ENCODE measurements at places on chromosomes 12 and 14. TPM values are rescaled to one million over a fixed set of nuclear protein-coding genes. Genes with fewer than 3 reads are reported as not detected.

DNA sequence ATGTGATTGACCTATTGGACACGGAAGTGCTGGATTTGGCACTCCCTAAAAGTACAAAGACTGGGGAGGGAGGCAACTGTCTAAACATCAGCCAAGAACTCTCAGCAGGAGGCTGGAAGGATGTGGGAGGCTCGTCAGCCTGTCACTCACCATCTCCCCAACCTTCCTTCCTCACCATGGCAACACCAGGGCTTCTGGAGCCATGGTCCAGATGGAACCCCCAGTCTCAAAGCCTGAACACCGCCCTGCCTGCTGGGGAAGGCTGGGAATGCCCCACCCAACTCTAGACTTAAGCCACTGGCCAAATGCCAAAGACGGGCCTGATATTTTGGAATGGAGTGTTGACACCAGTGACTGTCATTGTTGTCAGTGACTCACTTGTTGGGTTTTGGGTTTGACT lies 55.3 kb downstream of the GALNT16 start:
- H3K27ac ChIP-seq = no peak overlapping the region
- DNase-seq = no peak
- no peak overlapping the region for H3K4me3 ChIP-seq
- peaks cover 3% of the 10 kb centered on the region for H3K4me1 ChIP-seq
- H3K36me3 ChIP-seq = peaks cover 2% of the 10 kb centered on the region
- H3K27me3 ChIP-seq = no peaks in the 10 kb centered on the region

The KRT5 gene
- total RNA-seq = not detected

DNA sequence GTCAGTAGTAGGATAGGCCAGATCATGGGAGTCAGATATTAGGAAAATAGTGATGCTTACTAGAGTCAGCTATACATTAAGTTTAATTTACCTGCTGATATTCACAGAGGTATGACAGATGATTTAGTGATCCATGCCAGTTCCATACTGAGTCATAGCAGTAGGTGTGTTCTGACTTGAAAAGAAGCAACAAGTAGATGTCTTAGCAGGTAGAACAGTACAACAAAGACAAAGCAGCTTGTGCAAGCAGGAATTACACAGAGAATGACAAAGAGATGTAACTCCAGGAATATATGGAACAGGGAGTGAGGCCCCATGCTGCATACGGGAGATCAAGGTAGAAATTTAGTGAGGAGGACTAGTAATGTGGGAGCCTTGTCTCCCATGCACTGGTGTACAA lies 556.9 kb downstream of the SLC16A7 start:
- H3K27me3 ChIP-seq = no peaks in the 10 kb centered on the region
- H3K4me3 ChIP-seq = no peak overlapping the region
- DNase-seq = no peak
- no peaks in the 10 kb centered on the region for H3K36me3 ChIP-seq

- H3K27ac ChIP-seq = no peak overlapping the region
- H3K4me3 ChIP-seq = no peak overlapping the region
- DNase-seq = no peak
Observed at GRCh38 chr12:51683763-51684357, 92.8 kb downstream of the SCN8A start.

GRCh38 chr14:60326274-60326673 lies 77.3 kb downstream of the PPM1A start:
- peaks cover 8% of the 10 kb centered on the region for H3K4me1 ChIP-seq
- no peak overlapping the region for H3K27ac ChIP-seq
- DNase-seq = no peak
- no peaks in the 10 kb centered on the region for H3K36me3 ChIP-seq

The PIK3C2G gene
- 26.4 TPM for total RNA-seq

GRCh38 chr12:98997899-98998298 lies 352.8 kb downstream of the APAF1 start:
- H3K4me3 ChIP-seq = no peak overlapping the region
- DNase-seq = no peak
- no peak overlapping the region for H3K27ac ChIP-seq
- no peaks in the 10 kb centered on the region for H3K4me1 ChIP-seq

The GRIN2B gene
- total RNA-seq = not detected

GRCh38 chr12:19799895-19800602 lies 360.8 kb downstream of the AEBP2 start:
- no peaks in the 10 kb centered on the region for H3K27me3 ChIP-seq
- DNase-seq = no peak
- H3K27ac ChIP-seq = no peak overlapping the region
- no peaks in the 10 kb centered on the region for H3K36me3 ChIP-seq

- peaks cover 17% of the 10 kb centered on the region for H3K27me3 ChIP-seq
- DNase-seq = no peak
- H3K36me3 ChIP-seq = no peaks in the 10 kb centered on the region
- H3K27ac ChIP-seq = no peak overlapping the region
- no peak overlapping the region for H3K4me3 ChIP-seq
Observed at GRCh38 chr14:96104469-96105057, 65.4 kb downstream of the C14orf132 start.

All from progenitor cell of endocrine pancreas (in vitro differentiated cells).